ENCODE measurements at places on chromosomes 3 and 15.

DNA sequence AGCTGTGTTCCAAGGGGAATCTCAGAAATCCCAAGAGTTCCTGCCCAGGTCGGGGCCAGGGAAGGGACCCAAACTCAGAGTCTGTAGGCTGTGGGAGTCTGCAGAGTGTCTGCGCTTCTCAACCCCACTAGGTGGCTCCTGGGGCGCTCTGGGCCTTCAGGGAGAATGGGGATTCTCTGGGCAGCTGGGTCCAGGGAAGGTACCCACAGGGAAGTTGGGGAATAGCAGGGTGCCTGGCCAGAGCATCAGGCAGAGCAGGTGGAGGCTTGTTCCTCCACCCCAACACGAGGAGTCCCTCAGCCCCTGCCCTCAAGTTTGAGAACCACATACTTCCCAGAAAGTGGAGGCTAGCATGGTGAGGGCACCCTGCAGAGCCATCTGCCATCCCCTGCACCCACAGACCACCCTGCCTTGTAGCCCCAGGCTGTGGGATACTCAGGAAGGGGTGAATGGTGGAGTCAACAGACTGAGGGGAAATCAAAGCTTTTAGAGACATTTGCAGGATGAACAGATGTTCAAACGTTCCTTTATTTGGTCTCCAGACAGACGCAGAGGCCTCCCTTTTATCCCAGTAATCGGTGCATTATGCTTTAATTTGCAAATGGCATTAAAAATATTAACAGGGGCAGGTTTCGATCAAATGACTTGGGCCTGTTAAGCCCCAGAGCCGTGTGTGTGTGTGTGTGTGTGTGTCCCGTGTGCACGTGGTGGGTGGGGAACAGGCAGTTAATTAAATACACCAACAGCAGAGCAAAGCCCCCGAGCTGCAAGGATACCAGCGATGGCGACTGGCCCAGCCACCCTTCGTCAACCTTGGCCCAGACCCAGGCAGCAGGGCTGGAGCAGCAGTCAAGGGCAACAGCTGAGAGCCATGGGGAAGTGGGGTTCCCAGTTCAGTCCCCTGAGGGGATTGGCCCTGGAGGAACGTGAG lies 57.7 kb downstream of the DNAJB8 start:
- no peak for DNase-seq

DNA sequence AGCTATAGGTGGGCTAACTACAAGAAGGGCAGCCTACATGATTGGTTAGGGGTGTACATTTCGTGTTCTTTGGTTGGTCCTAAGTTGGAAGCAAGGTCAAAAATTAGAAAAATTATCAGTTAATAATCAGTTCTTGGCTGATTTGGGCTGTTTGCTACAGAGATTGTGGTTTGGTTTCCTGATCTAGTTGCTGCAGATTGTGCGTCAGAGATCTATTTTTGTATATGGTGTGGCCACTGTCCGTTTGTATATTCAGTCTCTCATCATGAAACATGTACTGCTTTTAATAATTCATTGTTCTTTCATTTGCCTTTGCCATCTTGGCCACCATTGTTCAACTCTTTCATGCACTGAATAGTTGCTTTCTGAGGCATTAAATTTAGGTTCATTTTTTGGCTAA lies 80.9 kb downstream of the LRRC3B start:
- no peak for DNase-seq

DNA sequence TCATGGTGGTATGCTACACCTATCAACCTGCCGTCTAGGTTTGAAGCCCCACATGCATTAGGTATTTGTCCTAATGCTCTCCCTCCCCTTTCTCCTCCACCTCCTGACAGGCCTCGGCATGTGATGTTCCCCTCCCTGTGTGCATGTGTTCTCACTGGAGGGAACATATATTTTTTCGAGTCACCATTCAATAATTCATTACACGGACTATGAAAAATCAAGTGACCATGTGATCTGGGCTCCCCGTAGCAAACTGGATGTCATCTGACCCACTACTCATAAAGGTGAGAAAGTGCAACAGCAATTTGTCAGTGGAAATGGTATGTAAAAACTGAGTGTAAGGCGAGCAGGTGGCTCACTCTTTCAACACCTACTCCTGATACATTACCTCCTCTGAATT lies 224.3 kb upstream of the RASGRP1 start:
- no peak for DNase-seq

DNA sequence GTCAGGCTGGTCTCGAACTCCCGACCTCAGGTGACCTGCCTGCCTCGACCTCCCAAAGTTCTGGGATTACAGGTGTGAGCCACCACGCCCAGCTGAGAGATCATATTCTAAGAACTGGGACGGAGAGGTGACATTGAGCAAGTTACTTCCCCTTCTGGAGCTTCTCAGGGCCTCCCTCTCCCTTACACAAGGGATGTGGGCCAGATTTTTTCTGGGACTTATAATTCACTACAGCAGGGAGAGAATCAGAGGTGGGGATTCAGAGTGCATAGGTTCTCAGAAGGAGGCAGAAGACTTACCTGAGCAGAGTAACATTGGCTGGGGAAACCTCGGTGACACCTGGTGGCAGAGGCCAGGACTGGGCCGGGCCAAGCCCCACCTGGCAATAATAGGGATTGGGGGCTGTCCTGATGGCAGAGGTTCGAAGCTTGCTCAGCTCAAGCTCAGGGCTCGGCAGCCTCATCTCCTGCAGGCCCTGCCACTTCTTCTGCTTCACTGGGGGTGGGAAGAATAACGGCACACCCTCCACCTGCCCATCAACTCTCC lies 6.8 kb downstream of the LTK start:
- no peak for DNase-seq

DNA sequence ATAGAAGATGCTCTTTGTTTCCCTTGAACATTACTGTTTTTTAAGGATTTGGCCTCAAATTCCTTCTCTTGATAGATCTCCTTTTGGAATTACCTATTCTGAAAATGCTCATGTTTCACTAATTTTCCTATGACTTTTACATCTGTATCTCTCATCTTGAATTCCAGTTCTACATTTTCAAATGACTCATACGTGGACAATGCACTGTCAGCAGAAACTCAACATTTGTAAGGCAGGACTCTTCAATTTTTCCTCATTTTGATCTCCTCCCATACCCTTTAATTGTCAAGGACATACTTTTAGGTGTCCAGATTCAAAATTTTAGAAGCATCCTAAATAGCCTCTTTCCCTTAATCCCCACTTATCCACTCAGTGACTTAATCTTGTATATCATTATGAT lies 341.0 kb upstream of the RASGRP1 start:
- no peak for DNase-seq

DNA sequence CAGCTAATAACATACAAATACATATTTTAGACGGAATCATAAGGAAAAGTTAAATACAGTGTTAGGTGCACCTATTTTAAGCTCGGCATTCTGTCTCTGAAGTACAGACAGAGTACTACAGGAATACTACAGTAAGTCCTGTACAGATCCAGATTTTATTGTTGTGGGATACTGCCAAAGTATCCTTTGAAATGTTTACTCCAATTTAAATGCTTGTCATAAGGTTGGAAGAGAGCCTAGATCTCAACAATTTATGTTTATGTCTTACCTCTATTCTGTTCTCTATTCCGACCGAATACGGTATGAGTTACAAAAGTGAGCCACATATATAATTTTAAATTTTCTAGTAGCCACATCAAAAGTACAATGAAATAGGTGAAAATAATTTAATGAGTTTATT lies 25.3 kb downstream of the PLD1 start:
- no peak for DNase-seq

DNA sequence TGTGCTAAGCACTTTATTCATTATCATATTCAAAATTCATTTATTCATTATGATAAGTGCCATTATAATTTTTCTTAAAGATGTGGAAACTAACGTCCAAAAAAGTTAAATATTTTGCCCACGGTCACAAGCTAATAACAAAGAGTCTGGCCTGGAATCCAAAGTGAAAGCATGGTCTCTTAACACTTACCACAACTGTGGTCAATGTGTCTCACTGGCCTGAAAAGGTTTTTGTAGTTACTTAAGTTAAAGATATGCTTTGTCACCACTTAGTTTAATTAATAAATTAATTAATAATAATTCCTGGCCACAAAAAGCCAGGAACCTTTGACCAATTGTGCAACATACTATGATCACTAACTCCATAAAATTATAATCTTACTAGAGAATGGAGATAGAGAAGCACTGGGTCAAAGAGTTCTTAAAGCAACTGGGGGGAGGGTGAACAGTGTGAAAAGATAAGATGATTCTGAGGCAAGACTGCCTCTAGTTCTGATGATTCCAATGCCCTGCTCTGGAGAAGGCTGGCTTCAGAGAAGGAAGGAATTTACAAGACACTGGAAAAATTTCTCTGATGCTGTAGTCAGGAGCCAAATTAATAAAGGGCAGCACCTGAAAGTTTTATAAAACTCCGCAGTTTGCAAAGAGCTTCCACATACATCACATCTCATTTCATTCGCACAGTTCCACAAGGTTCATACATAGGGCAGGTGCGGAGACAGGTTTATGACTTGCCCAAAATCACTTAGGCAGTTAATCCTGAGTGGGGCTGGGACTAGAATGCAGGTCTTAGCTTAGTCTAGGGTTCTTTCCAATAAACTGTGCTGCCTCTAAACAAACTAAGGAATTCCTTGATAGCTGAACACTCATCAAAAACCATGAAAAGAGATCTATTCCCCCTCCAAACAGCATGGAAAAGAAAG lies 32.5 kb downstream of the NPTN start:
- no peak for DNase-seq

GRCh38 chr15:88627463-88627862 lies 6.3 kb downstream of the AEN start:
- no peak for DNase-seq

GRCh38 chr3:126941721-126942270 lies 41.1 kb upstream of the PLXNA1 start:
- no peak for DNase-seq

DNA sequence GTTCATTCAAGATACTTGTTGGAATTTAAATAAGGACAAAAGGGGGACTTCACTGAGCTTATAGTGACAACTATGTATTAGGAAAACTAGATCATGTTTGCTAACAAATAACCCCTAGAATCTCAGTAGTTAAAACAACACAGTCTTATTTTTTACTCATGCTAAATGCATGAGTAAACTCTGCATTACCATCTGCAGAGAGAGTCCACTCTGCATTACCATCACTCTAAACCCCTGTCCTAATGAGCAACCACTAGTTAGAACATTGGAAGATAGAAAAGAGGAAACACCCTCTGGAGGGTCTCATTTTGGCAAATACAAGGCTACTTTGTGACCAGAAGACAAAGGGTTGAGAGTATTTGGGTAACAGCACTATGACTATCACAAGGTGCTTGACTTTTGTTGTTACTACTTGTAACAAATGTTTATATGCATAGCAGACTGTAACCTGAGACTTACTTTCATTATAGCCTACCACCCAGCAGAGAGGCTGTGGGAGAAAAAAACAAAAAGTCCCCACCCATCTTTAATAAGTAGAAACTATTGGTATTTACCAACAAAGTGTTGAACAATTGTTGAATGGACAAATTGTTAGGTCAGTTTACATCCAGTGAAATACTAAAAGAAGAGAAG lies 99.1 kb downstream of the OXSM start:
- DNase-seq = no peak

All from HEK293T (cell line).